AG09309 (cell line): ENCODE measurements at places on chromosomes 13 and 19.

DNA sequence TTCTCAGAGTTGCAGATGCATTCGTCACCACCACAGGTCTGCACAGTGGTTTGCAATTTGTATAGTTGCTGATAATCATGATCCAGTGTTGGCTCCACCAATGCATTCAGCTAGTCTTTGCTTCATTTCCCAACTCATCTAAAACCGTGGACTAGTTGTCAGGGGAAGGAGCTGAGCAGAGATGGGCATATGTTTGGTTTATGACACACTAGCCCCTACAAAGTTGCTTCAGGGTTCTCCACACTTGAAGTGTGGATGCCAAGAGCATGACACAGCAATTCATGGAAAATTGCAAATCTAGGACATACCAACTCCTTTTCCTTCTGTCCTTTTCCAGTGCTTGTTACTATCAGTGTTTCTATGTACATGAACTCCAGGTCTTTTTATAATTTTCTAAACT lies 168.0 kb downstream of the TNFSF13B start:
- DNase-seq = no peak

- no peak for DNase-seq
Measured at GRCh38 chr13:80214050-80214449, 126.9 kb downstream of the SPRY2 start.

DNA sequence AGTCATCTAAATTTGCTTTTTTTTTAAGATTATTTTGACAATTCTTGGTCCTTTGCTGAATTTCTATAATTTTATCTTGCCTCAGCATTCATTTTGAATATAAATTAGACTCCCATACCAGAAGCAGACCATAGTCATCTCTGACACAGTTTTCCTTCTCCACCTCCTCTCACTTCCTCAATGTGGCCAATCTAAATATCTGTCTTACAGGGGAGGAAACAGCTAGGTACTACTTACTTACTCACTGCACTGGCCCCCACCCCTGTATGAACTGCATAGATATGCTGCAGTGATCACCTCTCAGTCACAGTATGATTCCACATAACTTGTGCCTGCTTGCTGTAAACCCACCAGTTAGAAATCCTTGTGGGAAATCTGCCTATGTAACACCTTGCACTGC lies 665.6 kb downstream of the FGF9 start:
- DNase-seq = no peak

DNA sequence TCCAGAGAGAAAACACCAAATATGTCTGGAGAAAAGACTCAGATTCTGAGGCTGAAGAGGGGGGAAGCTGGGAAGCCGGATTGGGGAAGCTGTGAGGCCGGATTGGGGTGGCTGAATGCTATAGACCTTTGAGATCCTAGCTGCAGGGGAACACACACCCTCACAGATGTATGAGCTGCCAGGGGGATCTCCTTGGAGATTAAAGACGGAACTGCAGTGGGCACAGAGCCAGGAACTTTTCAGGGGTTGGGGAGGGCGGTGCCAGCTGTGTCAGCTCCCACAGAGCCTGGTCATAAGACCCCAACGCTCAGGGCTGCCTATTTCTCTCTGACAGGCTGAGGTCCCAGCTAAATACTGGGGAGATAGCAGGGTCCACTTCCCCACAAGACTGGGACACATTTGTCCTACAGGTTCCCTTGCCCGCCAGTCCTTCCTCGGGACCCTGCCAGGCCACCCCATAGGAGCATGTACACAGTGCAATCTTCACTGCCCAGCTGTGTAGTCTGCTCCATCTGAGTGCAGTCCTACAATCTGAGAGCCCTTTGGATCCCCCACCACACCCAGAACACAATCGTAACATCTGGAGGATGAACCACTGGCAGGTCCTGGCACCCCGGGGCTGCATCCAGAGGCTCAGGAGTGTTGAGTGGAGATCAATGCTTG lies 1893.9 kb downstream of the PCDH9 start:
- DNase-seq = no peak

DNA sequence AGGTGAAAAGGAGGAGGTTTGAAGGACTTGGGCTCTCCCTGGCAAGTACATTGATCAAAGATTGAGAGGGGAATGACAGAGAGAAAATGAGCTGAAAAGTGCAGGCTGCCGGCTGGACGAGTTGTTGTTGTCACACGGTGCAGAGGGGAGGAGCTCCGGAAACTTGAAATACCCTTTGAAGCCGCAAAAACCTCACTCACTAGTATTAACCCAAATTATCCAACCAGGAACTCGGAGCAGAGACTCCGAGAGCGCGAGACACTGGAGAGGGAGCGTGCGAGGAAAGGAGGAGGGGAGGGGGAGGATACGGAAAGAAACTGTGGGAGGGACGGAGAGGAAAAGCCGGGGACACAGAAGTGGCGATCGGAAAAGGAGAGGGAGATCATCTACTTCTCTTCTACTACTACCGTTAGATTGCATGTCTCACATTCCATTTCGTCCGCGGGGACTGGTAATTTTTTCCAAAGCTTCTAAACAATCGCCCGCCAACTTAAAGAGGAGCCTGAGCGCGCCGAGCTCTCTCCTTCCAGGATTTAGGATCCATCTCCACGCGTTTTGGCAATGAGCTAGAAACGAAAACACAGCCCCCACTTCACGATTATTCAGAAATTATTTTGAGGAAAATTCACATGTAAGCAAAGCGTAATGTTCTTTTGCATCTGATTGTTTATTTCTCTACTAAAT lies at the start of gene DACH1:
Gene DACH1, minus strand, starts transcription at position 74 of the 684 bp plus-strand sequence.
- DNase-seq = no peak

DNA sequence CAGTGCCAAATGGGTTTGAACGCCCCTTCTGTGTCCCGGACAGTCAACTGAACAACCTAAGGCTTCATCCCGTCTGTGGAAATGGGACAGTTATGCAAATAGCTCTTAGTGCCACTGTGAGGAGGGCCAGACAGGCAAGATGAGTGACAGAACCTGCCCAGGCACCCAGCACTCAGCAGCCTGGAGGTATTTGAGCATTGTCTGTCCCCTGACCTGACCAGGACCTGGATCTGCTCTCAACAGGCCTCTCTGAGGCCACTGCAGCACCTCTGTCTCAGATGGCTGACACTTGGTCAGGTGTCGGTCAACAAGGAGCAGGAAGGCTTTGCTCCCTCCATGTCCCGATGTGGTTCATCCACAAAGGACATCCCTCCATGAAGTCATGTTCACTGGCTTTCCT lies 67.9 kb downstream of the CCDC70 start:
- no peak for DNase-seq

- no peak for DNase-seq
Measured at GRCh38 chr19:55341171-55341588, 1.5 kb downstream of the KMT5C start.

DNA sequence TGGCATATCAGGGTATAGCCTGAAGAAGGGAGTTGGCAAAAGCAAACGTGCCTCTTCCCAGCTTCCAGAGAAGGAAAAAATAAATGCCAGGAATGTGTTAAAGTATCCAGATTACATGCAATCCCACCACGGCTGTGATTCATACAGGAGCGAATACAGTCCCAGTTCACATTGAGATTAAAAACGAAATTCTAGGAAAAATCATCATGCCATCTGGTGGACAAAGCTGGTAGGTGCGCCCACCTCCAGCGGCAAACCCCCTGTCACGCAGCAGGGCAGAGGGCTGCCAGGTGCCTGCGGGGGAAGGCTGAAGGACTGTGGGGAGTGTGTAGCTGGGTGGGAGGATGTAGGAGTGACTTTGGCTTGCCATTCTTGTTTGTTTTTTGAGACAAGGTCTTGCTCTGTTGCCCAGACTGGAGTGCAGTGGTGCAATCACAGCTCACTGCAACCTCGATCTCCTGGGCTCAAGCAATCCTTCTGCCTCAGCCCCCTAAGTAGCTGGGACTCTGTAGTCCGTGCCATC lies 6.4 kb upstream of the DMWD start:
- peak; percentile 57 for DNase-seq

DNA sequence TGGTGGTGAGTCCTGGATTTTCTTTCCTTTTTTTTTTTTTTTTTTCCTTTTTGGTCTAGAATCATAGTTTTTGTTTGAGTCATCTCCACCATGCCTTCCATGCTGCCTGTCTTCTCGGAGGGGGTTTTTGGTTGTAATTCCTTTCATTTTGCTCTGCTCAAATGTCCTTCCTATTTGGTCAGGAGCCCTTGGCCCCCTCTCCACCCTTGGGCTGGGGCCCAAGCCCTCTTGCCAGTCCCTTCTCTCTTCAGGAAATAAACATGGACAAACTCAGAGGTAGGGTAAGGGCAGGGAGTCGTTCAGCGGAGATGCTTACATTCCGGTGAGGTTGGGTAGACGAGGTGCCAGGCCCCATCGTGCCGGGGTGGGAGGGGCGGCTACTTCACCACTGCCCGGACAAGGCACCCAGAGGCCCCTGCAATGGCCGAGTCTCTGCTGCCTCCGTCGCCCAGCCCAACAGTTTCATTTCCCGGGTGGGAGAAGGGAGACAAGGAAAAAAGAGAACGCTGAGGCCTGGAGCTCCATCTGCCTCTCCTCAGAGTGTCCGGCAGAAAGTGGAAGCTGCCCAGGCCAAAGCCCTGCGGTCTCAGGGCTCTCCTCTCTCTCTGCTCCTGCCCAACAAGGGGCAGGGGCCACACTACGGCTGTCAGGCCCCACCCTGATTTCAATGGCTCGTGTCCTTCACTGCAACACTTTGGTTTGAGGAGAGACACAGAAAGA lies 12.7 kb downstream of the ZNF574 start:
- no peak for DNase-seq

DNA sequence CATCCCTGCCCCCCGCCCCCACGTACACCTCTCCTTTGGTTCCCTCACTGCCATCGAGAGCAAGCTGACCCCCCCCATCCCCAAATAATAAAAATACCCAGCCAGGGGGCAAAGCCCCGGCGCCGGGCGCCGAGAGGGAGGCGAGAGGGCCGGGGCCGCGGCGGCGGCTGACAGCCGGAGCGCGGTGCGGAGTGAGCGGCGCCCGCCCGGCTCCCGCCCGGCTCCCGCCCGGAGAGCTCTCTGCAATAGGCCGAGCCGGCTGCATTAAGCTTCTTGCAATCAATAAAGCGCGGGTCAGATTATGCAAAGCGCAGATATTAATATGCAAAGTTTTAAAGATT lies 40.9 kb downstream of the DEDD2 start:
- DNase-seq = no peak

- no peak for DNase-seq
Measured at GRCh38 chr19:8209462-8210378, 550 bp downstream of the CERS4 start.

DNA sequence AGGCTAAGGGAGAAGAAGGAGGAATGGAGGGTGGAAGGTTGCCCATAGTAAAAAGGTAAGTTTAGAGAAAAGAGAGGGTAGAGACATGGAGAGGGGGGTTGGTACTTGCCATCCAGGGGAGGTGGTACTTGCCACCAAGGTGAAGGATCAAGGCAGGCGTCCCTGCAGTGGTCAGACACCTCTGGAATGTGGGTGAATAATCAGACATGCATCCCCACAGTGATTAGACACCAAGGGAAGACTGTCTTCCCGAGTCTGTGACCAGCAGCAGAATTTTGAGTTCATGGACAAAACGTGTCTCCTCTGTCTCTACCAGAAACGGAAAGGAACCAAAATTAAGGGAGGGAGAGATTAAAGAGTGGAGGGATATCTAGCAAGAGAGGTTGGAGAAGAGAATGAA lies 27.1 kb upstream of the IGFL1 start:
- no peak for DNase-seq

- no peak for DNase-seq
Measured at GRCh38 chr13:41455725-41456419, 1.5 kb upstream of the RGCC start.

- DNase-seq = no peak
Measured at GRCh38 chr19:362154-362553, 17.6 kb upstream of the MIER2 start.

DNA sequence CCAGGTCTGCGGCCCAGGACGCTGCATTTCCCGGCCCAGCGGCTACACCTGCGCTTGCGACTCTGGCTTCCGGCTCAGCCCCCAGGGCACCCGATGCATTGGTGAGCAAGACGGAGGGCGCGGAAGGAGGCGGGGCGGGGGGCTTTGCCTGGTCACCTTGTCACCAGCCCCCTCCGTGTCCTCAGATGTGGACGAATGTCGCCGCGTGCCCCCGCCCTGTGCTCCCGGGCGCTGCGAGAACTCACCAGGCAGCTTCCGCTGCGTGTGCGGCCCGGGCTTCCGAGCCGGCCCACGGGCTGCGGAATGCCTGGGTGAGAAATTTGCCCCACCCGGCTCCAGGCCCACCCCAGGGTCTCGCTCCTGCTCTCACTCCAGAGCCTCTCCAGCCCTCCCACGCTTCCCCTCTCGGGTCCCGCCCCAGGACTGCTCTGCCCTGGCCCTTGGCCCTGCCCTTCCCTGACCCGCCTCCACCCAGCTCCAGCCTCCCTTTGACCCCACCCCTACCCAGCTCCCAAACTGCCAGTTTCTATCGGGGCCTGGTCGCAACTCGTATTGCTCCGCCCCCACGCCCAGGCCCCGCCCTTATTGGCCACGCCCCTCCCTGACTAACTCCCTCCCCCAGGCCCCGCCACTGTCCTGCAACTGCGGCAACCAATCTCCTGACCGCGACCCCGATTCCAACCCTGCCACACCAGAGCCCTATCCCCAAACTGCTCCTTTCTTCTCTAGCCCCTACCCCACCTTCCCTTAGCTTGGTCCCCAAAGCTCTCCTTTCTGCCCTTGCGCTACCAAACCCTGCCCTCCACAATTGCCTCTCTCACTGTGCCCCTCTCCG lies 8.6 kb downstream of the LTBP4 start:
- no peak for DNase-seq

GRCh38 chr19:39970425-39970674 lies 615 bp upstream of the PSMC4 start:
- DNase-seq = no peak

GRCh38 chr13:98232456-98232855 lies 55.4 kb upstream of the RNF113B start:
- no peak for DNase-seq

- peak; percentile 1 for DNase-seq
Measured at GRCh38 chr13:45807520-45808099, 43.9 kb downstream of the SIAH3 start.

- DNase-seq = peak; percentile 80
Measured at GRCh38 chr13:31896427-31896826, 135.1 kb upstream of the FRY start.

- DNase-seq = no peak
Measured at GRCh38 chr13:45713106-45713690, 11.1 kb downstream of the CBY2 start.

- no peak for DNase-seq
Measured at GRCh38 chr13:61109741-61110140, 305.9 kb downstream of the PCDH20 start.

DNA sequence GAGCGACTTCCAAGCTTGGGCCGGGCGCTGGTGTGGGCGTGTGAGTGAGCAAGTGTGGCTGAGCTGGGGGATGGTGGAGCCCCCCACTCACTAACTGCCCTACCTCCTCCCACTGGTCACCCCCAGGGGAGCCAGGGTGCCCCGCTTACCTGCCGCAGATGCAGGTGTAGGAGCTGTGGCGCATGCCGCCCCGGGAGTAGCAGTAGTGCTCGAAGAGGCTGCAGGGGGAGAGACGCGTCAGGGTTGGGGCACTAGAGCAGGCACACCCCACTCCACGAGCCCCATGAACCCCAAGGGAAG lies 39.9 kb downstream of the CEBPG start:
- DNase-seq = no peak

- DNase-seq = no peak
Measured at GRCh38 chr13:103523858-103524257, 457.6 kb upstream of the SLC10A2 start.

GRCh38 chr13:53101883-53102282 lies 73.3 kb downstream of the OLFM4 start:
- DNase-seq = no peak

GRCh38 chr19:4108767-4109625 lies 14.9 kb downstream of the MAP2K2 start:
- no peak for DNase-seq

- DNase-seq = no peak
Measured at GRCh38 chr13:84843368-84843767, 955.9 kb downstream of the SLITRK6 start.
